ENCODE measurements at places on chromosomes 3 and 15.

- H3K36me3 ChIP-seq: peaks cover 4% of the 10 kb centered on the region
- no peak overlapping the region for H3K4me3 ChIP-seq
- no peak overlapping the region for H3K27ac ChIP-seq
- DNase-seq: no peak
- no peaks in the 10 kb centered on the region for H3K27me3 ChIP-seq
Measured at GRCh38 chr3:129383292-129383860, 45.1 kb downstream of the EFCAB12 start.

GRCh38 chr15:54462511-54462913 lies 484.3 kb downstream of the UNC13C start:
- no peak overlapping the region for H3K4me3 ChIP-seq
- no peaks in the 10 kb centered on the region for H3K36me3 ChIP-seq
- DNase-seq: no peak
- no peak overlapping the region for H3K27ac ChIP-seq
- no peaks in the 10 kb centered on the region for H3K27me3 ChIP-seq
- no peaks in the 10 kb centered on the region for H3K4me1 ChIP-seq

DNA sequence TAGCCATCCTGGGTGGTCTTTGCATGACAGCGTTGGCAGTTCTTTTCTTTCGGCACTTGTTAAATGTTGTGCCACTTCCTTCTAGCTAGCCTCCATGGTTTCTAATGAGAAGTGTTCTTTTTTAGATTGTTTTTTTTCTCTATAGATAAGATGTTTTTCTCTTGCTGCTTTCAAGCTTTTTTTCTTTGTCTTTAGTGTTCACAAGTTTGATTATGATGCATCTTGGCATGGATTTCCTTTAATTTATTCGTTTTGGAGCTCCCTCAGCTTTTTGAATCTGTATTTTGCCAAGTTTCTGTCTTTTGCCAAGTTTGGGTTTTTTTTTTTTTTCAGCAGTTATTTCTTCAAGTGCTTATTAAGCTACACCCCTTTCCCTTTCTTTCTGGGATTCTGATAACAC lies 53.1 kb downstream of the TM2D3 start:
- no peaks in the 10 kb centered on the region for H3K36me3 ChIP-seq
- no peaks in the 10 kb centered on the region for H3K4me1 ChIP-seq
- no peak overlapping the region for H3K4me3 ChIP-seq
- no peak overlapping the region for H3K27ac ChIP-seq
- H3K27me3 ChIP-seq: peaks cover 9% of the 10 kb centered on the region

DNA sequence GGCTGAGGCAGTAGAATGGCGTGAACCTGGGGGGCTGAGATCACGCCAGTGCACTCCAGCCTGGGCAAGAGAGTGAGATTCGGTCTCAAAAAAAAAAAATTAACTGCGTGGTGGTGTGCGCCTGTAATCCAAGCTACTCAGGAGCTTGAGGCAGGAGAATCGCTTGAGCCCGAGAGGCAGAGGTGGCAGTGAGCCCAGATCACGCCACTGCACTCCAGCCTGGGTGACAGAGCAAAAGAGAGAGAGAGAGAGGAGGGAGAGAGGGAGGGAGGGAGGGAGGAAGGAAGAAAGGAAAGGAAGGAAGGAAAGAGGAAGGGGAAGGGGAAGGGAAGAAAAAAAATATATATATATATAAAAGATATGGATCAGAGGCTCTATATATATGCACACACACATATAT lies 6.0 kb downstream of the TM4SF19 start:
- H3K27ac ChIP-seq: no peak overlapping the region
- H3K4me3 ChIP-seq: no peak overlapping the region
- DNase-seq: no peak
- H3K4me1 ChIP-seq: no peaks in the 10 kb centered on the region
- H3K27me3 ChIP-seq: no peaks in the 10 kb centered on the region

DNA sequence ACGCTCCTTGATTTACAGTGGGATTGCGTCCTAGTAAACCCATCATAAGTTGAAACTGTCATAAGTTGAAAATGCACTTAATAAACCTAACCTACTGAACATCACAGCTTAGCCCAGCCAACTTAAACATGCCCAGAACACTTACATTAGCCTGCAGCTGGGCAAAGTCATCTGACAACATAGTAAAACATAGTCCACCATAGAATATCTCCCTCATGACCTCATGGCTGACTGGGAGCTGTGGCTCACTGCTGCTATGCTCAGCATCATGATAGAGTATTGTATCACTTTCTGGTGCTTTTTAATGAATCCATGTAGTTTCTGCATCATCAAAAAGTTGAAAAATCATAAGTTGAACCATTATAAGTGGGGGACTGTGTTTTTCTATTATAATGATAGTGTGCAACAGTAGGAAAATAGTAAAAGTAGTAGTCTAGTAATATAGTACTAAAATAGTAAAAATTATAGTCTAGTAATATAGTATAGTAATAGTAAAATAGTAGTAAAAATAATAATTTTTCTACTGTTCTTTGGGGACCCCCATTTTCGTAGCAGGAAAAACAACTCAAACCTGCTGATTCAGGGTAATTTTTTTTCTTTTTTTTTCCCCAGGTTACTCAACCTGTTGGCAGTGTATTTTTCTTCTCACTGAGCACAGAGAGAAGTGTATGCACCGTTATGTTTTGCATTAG lies 233.5 kb downstream of the MYRIP start:
- no peak for DNase-seq
- H3K27me3 ChIP-seq: no peaks in the 10 kb centered on the region
- no peak overlapping the region for H3K27ac ChIP-seq
- H3K4me1 ChIP-seq: no peaks in the 10 kb centered on the region
- no peak overlapping the region for H3K4me3 ChIP-seq
- no peaks in the 10 kb centered on the region for H3K36me3 ChIP-seq

DNA sequence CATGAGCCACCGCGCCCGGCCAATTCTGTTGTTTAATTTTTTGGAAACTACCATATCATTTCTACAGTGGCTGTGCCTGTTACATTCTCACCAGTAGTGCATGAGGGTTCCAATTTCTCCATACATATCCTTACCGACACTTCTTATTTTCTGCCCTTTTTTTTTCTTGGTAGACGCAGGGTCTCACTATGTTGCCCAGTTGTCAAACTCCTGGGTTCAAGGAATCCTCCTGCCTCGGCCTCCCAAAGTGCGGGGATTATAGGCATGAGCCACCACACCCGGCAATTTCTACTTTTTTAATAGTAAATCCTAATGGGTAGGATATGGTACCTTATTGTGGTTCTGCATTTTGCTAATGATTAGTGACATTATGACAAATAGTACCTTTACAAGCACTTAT lies 9.6 kb downstream of the AMIGO3 start:
- no peaks in the 10 kb centered on the region for H3K27me3 ChIP-seq
- peaks cover 13% of the 10 kb centered on the region for H3K36me3 ChIP-seq
- H3K4me3 ChIP-seq: no peak overlapping the region
- H3K27ac ChIP-seq: no peak overlapping the region
- H3K4me1 ChIP-seq: peaks cover 4% of the 10 kb centered on the region

- DNase-seq: no peak
- H3K4me1 ChIP-seq: peaks cover 62% of the 10 kb centered on the region
- no peaks in the 10 kb centered on the region for H3K36me3 ChIP-seq
Measured at GRCh38 chr15:60392601-60392985, 5.2 kb downstream of the ANXA2 start.

DNA sequence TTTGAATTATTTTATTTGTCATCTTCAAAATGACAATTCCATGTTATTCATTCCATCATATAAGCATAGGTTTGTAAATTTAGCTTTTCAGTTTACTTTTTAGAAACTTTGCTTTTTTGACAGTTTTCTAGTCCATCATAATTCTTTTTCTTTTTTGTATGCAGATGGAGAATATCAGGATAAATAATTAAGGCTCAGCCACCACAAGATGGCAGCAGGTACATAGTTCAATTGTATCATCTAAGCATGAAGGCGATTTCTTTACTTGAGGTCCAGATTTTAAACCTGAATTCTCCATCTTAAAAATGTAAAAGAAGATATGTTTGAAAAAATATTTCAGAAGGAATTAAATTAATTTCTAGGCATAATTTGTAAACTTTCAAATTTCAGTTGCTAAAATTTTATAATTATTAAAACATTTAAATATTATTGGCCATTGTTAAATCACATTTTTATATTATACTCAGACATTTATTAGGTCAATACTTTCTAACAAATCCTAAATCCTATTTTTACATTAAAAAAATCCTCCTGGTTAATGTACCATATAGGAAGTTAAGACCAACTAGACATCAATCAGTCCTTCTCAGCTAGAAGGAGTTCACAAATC lies 15.1 kb downstream of the PLSCR5 start:
- no peak overlapping the region for H3K4me3 ChIP-seq
- H3K27ac ChIP-seq: no peak overlapping the region
- DNase-seq: no peak
- no peaks in the 10 kb centered on the region for H3K36me3 ChIP-seq
- no peaks in the 10 kb centered on the region for H3K27me3 ChIP-seq

- no peaks in the 10 kb centered on the region for H3K4me1 ChIP-seq
- H3K27me3 ChIP-seq: no peaks in the 10 kb centered on the region
- no peak overlapping the region for H3K4me3 ChIP-seq
- no peak for DNase-seq
- H3K36me3 ChIP-seq: no peaks in the 10 kb centered on the region
- no peak overlapping the region for H3K27ac ChIP-seq
Measured at GRCh38 chr3:166263460-166263859, 426.2 kb upstream of the BCHE start.

GRCh38 chr3:13828501-13829265 lies 51.2 kb downstream of the WNT7A start:
- H3K27ac ChIP-seq: no peak overlapping the region
- peaks cover 1% of the 10 kb centered on the region for H3K36me3 ChIP-seq
- no peaks in the 10 kb centered on the region for H3K4me1 ChIP-seq
- no peak for DNase-seq
- no peaks in the 10 kb centered on the region for H3K27me3 ChIP-seq
- H3K4me3 ChIP-seq: no peak overlapping the region

- no peak overlapping the region for H3K27ac ChIP-seq
- H3K4me1 ChIP-seq: no peaks in the 10 kb centered on the region
- no peaks in the 10 kb centered on the region for H3K27me3 ChIP-seq
- DNase-seq: no peak
- no peaks in the 10 kb centered on the region for H3K36me3 ChIP-seq
Measured at GRCh38 chr3:89859757-89860156, 752.3 kb downstream of the EPHA3 start.

GRCh38 chr15:79381593-79381992 lies 50.5 kb upstream of the MINAR1 start:
- H3K27me3 ChIP-seq: no peaks in the 10 kb centered on the region
- DNase-seq: no peak
- no peaks in the 10 kb centered on the region for H3K36me3 ChIP-seq
- no peak overlapping the region for H3K27ac ChIP-seq

GRCh38 chr3:94069194-94069813 lies 6.4 kb downstream of the NSUN3 start:
- H3K27me3 ChIP-seq: no peaks in the 10 kb centered on the region
- H3K27ac ChIP-seq: no peak overlapping the region
- no peak for DNase-seq
- H3K36me3 ChIP-seq: peaks cover 5% of the 10 kb centered on the region
